ENCODE measurements at places on chromosomes 5 and 9.
A peak's percentile ranks its signal among the peaks of the same experiment; 100 is the strongest.

GRCh38 chr9:116493183-116493860, 193.8 kb upstream of the TRIM32 start:
- no peak for DNase-seq

DNA sequence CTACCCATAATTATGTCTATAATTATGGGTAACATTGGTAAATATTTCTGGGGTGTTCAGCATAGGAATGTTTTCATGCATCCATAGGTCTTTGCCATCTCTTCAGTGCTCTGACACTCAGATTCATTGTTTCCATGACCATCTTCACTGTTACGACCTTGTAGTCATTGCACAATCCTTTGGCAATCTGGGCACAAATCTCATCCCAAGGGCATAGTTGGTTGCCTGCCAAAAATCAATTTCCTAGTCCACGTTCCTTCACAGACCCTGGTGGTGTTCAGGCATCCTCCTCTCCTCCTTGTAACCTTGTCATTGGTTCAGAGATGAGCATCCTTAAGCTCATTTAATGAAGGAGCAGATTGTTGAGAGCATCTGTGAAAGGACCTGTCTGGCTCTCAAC, 1400.7 kb downstream of the CDH12 start:
- no peak for DNase-seq

DNA sequence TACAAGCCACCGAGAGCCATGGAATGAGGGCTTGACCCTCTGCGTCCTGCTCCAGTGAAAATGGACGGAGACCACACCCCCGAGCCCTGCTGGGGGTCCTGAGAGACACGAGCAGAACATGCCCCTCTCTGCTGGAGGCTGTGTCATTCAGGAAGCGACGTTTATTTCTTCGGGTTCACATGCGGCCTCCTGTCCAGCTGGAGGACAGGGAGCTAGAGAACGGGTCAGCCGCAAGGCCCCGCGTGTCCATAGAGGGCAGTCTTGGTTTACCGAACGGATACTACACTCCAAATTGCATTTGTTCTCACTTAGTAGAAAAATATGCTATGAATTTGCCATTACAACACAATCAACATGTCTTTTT, 36.1 kb downstream of the MRPL36 start:
- DNase-seq, result peak; percentile 35

DNA sequence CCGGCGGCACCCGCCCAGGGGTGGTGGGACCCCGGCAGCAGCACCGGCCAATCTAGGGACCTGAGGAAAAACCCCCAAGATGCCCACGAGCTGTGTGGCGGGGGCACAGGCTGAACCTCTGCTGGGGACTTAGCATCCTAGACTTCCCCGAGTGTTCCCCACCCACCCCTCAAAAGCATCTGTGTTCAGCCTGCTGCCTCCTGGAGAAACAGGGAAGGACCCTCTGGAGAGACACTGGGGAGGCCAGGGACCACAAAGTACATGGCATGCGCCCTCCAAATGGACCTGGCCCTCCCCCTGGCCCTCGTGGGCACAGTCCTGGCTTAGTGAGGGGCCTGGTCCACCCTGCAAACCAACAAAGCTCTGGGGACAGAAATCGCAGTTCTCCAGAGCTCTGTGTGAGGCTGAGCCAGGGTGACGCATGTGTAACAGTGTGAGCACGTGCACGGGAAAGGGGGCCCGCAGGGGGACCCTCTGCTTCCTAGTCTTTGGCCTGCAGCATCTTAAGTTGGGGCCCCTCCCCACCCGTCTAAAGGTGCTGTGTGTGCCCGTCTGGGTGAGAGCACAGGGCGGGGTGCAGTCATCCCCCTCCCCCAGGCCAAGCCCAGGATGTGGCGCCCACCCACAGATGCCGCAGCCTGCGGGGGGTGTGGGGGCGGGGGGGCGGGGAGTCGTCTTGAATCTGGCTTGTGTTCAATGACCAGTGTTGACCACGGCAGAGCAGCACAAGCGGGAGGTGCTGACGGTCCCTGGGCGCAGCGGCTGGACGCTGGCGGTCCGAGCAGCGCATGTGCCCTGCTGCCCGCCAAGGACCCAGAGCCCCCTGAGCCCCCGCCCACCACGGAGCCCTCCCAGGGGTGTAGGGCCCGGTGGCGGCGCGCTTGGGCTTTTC, 672 bp upstream of the KCNT1 start:
- DNase-seq, result no peak

GRCh38 chr5:174667526-174667925, 56.9 kb upstream of the MSX2 start:
- no peak for DNase-seq

GRCh38 chr9:108663422-108663821, 192.4 kb downstream of the ACTL7B start:
- DNase-seq, result no peak

DNA sequence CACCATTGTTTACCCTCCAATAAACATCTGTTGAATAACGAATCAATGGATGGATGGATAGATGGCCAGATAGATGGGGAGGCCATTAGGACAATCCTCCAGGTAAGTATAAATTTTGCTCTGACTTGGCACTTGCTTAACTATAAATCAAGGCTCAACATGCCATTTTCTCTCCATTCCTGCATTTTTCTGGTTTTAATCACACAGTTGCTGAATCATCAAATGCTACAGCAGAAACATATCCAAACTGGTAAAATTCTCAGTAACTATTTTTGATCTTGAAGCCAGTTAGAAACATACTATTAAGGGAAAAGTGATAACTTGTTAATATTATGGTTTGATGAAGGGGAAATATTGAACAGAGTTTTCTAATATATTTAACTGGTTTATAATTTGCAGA, 71.5 kb upstream of the MTAP start:
- no peak for DNase-seq

- no peak for DNase-seq
These were observed 95.1 kb upstream of the OTULINL start for GRCh38 chr5:14486486-14486885.

- DNase-seq, result peak; percentile 5
These were observed 71.3 kb downstream of the GLIS3 start for GRCh38 chr9:4228606-4229005.

GRCh38 chr5:180315762-180316212, 23.9 kb upstream of the MAPK9 start:
- peak; percentile 51 for DNase-seq

- no peak for DNase-seq
These were observed 598 bp upstream of the TMED7 start for GRCh38 chr5:115626445-115626823.

DNA sequence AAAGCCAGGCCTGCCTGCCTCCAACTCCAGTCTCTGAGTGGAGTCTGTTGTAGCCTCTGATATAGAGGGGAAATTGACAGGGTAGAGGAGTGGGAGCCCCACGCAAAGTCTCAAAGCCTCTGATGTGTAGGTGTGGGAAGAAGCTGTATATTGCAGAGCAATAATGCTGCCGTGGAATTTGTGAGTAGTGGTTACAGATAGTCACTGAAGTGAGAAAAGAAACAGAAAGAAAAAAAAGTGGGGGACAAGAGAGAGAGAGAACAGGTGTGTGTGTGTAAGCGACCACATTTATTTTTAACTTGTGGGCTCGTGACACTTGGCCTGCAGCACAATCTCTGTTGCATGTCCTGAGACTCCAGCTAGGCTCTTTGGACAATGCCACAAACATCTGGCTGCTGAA, 227.8 kb downstream of the NSG2 start:
- no peak for DNase-seq

DNA sequence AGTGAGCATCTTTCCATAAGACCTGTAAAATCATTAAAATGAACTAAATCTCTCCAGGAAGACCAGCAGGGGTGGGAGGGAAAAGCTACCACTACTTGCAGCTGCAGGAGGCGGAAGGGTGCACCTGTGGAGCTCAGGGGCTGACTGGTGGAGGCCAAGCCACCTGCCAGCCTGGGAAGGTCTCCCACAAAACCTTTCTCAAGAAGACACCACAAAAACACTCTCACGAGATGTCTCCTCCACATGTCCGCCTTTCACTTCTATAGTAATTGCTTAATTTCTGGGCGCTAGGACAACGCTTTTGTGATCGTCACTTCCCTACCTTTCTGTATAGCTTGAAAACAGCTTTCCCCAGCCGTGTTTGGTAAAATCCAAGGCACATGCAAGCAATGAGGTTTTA, 114.4 kb downstream of the ROR2 start:
- no peak for DNase-seq

DNA sequence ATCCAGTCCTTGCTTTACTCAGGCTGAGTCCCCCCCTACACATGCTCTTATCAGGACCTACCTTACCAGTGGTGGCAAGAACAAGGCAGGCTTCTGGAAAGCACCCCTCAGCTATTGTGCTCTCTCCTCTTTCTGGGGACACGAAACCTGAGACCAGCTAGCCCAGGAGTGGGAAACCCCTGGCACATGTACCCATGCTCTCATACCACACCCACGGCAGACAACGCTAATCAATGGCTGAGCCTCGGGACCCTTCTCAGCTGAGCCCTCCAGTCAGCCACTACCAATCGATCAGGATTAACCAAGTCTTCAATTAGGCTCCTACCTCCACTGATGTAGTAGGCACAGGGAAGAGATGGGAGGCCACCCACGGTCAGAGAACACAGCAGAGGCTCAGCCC, 65.1 kb downstream of the VAV2 start:
- DNase-seq, result no peak

- DNase-seq, result no peak
These were observed 25.2 kb downstream of the IL12B start for GRCh38 chr5:159304961-159305595.

DNA sequence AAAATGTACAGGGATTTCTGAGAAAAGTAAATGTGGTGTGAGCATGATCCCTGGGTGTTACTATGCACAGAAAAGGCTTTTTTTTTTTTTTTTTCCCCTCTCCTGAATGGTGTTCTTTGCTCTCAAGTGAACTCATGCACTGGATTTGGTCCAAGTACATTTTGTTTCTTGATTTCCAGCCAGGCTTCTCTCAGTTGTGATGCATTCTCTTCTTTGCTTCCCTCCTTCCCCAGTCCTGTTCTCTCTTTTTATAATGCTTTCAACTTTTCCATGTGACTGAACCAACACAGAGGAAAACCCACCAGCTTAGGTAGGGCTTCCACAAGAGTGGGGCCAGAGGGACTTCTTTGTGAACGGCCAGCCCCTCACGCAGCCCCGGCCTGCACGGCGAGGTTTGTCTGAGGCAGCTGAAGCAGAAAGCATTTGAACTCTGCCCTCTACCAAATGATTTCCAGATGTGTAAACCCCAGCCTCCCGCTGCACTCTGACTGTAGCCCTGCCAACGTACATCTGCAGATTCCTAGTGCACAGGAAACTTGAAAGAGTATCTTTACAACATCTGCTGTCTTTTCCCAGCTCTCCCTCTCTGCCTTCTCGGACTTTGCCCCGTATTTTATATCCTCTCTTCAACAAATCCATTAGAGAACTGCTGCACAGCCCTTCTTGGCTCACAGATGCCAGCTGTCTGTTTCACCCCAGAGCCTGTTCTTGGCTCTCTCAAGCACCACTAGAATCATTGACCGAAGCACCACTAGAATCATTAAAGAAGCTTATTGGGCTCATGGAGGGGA, 71.8 kb upstream of the CD180 start:
- no peak for DNase-seq

DNA sequence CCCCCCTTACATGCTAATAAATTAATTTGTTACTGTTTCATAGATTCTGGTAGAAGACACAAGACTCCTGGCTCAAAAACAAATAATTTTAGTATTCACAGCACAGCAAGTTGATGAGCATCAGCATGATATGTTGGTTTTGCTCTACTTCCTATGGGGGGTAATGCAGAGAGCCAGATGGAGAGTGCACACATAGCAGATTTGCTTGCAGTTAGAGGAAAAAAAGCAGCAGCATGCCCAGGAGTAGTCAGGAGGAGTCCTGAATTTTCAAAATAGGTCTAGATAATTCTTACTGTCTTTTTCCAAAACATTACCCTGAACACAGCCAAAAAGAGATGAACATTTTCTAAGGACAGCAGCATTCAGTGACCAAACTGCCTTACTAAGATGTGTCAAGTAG, 261.3 kb downstream of the COX7C start:
- DNase-seq, result no peak

DNA sequence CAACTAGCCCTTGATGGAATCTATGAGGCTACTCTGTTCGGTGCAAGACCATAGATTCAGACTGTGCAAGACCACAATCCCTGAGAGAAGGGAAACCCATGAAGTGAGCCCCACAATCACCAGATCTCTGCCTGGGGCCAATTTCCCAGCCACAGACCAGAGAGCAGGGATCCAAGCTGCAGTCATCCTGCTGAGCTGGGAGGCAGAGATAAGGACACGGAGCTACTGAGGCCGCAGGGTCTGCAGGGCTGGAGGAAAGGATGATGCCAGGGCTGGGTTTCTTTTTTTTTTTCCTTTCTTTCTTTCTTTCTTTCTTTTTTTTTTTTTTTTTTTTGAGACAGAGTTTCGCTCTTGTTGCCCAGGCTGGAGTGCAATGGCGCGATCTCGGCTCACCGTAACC, 47.7 kb upstream of the FUBP3 start:
- no peak for DNase-seq

DNA sequence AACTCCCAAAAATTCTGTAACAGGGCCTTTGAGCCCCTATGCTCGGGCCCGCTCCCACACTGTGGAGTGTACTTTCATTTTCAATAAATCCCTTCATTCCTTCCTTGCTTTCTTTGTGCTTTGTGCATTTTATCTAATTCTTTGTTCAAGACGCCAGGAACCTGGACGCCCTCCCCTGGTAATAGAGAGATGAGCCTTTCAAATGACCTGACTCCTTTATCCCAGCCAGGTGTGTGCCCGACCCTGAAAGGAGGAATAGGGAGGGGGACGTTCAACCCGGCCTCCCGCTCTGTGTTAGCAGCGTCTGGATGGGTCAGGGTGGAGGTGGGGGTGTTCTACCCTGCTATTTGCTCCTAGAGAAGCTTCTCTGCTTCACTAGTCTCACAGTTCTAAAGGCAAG, 53.9 kb downstream of the FXN start:
- DNase-seq, result no peak

DNA sequence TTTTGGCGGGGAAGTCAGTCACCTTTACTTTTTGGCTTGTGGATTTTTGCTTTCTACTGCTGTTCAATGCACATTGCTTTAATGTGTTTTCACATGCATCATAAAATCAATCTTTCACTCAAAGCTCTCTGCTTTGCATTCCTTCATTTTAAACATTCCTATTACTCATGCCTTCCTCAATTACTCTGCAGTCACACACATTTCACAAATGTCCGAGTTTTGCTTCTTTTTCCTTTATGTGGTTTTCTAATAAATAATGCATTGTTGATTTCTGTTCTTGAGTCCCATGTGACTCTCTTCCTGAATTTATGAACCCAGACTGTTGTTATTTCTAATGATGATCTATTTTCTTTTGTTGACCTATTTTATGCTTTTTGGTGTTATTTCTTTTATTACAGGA, 82.3 kb upstream of the EPB41L4B start:
- DNase-seq, result no peak

- no peak for DNase-seq
These were observed 230.8 kb downstream of the AGTPBP1 start for GRCh38 chr9:85510830-85511504.

- DNase-seq, result no peak
These were observed 42.1 kb downstream of the WDR41 start for GRCh38 chr5:77449981-77450380.

DNA sequence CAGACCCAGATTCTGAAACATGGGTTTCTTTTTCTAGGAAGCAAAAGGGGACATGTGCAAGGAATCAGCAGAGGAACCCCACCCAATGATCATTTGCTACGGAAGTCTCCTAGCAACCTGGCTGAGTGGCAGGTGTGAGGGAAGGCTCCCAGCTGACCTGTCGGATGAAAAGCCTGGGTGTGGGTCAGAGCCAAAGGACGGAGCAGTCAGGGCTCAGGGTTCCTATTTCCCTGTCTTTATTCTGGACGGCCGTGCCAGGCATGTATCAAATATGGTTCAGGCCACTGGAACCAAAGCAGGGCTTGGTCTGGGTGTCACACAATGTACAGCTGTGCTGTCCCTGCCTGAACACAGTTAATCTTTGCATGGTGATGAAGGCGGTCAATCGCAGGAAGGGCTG, 20.1 kb downstream of the STK10 start:
- no peak for DNase-seq
